HepG2 (cell line): ENCODE measurements at places on chromosomes 11 and 22.

- DNase-seq = peak; percentile 30
Measured at GRCh38 chr11:60996381-60997138, 25.1 kb downstream of the CD6 start.

DNA sequence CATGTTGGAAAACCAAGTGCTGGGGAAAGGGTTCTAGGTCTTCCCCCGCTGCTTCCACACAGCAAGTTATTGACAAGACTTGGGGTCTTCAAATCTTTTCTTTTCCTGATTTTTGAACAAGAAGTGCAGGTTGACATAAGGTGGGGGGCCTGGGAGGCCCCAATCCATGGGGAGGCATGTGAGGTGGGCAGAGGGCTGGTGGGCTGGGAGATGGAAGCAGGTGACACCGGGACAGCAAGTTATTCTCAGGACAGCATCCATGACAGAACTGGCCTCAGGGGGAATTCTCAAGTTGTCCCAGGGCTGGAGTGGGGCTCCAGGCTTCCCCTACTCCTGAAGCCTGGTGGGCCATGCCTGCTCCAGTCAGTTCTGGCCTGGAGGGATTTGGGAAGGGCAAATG, 5.5 kb downstream of the FGF19 start:
- DNase-seq = no peak

- DNase-seq = no peak
Measured at GRCh38 chr22:37242395-37242918, 1.6 kb downstream of the RAC2 start.

DNA sequence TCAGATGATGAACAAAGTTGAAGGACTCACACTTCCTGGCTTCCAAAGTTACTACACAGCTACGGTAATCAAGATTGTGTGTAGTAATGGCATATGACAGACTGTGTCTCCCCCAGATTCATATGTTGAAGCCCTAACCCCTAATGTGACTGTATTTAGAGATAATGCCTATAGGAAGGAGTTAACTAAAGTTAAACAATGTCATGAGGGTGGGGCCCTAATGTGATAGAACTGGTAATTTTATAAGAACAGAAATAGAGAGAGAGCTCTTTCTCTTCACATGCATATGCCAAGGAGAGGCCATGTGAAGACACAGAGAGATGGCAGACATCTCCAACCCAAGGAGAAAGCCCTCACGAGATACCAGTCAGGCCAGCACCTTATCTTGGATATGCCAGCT, 8.0 kb downstream of the AAMDC start:
- no peak for DNase-seq

- DNase-seq = no peak
Measured at GRCh38 chr11:41250408-41250935, 209.0 kb downstream of the LRRC4C start.

DNA sequence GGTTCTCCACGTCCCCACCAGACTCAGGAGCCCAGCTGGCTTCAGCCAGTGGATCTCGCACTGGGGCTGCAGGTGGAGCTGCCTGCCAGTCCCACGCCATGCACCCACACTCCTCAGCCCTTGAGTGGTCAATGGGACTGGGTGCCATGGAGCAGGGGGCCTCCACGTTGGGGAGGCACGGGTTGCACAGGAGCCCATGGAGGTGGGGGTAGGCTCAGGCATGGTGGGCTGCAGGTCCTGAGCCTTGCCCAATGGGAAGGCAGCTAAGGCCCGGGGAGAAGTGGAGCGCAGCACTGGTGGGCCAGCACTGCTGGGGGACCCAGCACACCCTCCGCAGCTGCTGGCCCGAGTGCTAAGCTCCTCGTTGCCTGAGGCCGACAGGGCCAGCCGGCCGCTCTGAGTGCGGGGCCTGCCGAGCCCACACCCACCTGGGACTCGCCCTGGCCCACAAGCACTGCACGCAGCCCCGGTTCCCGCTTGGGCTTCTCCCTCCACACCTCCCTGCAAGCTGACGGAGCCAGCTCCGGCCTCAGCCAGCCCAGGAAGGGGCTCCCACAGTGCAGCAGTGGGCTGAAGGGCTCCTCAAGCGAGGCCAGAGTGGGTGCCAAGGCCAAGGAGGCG, 258.5 kb upstream of the PDGFD start:
- DNase-seq = no peak

DNA sequence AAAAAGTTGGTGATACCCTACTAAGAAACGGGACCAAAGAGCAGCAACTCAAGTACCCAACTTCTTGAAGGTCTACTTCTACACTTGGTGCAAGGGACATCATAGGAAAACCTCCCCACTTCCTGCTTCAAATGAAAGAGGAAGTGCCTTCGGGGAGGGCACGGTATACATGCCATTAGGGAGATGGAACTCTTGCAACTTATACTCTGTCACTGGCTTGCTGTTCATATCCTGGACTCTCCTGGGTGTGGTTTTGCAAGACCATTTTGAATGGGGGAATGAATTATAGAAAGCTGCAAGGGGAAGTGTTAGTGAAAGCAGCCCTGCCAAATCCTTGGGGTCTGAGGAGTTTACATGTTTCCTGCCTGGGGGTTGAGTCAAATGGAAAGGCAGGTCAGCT, 41.9 kb downstream of the CSNK2A3 start:
- no peak for DNase-seq

- DNase-seq = no peak
Measured at GRCh38 chr11:15568440-15568839, 453.7 kb downstream of the INSC start.

- peak; percentile 81 for DNase-seq
Measured at GRCh38 chr22:31561238-31561887, 65.0 kb downstream of the SFI1 start.

DNA sequence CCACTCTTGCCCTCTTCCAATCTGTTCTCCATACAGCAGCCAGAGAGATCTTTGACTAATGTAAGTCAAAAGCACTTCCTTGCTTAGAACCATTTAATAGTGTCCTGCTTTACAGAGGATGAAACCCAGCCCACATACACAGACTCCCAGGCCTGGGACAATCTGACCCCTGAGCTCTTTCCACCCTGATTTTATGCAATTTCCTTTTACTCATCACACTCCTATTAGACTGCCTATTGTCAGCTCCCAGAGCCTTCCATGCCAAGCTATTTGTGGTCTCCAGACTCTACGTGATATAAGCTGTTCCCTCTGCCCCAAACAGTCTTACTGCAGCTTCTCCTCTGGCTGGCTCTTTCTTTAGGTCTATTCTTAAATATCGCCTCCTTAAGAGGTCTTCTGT, 28.1 kb downstream of the ME3 start:
- DNase-seq = no peak

GRCh38 chr22:33848251-33848650, 72.0 kb downstream of the LARGE1 start:
- no peak for DNase-seq

- DNase-seq = no peak
Measured at GRCh38 chr11:96218901-96219300, 124.1 kb downstream of the MAML2 start.

DNA sequence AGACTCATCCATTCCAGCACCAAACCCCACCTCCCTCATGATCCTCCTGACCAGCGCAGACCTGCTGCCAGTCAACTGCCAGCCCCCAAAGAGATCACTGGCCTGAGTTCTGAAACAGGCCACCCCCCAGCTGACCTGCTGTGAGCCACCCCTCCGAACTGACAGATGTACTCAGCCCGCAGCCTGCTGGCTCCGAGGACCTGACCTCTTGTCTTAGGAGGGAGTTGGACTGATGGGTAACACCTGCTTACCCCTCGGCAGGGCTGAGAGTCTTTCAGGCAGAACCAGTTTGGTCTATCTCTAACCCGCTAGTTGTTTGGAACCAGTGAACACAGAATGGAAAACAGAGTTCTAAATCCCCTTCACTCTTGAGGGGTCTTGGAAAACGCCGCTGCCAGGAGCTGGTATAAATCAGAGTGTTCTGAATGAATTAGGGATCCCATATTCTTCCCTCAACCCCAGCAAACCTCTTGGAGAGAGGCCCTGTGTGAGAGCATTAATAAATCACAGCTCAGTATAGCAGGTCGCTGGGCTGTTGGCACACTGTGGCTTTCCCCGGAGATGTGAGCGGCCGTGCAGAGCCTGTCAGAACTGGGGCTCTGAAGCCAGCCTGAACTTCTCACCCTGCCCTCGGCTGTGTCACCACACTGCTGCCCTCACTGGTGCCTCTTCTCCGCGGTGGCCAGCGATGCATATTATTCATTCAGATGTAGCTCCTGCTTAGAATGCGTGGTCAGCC, 165.1 kb upstream of the NCAM1 start:
- no peak for DNase-seq

GRCh38 chr22:21816787-21817496, 50.5 kb downstream of the MAPK1 start:
- DNase-seq = no peak

- no peak for DNase-seq
Measured at GRCh38 chr11:115580416-115580815, 76.2 kb upstream of the CADM1 start.

- DNase-seq = no peak
Measured at GRCh38 chr11:8760896-8761295, 78.3 kb downstream of the RPL27A start.

DNA sequence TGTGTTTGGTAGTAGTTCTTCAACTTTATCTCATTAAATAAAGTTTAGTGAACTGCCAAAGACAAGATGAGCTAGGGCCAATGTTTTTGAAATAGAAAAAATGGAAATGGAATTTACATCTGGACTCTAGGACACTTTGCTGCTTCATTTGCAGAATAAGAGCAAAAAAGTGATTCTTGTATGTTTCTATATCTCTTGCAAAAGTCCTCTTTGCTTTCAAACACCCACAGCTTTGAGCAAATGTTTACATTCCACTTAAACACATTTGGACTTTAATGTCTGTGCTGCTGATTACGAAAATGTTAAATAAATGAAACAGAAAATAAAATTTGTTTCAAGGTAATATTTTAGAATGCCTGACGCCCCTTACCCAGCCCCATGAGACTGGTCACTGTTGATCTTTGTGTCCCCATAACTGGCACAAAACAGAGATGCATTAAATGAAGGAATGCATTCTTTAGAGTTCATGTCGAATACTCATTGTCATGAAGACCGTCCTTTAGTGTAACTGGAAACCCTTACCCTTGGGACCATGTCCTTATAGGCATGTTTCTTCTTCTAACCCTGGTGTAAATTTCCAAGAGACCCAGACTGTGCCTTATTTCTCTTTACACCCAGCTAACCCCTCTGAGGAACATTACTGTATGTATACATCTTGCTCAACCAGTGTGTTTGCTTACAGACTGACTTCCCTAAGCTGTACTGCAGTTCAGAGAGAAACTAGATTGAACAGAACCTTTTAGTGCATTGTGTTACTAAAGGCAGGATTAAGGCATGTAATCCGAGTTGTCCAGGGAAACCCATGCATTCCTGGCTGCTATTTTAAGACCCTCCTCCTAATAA, 199.7 kb downstream of the NAV2 start:
- peak; percentile 87 for DNase-seq

- no peak for DNase-seq
Measured at GRCh38 chr22:32706149-32706548, 95.4 kb upstream of the TIMP3 start.
